ENCODE measurements at places on chromosomes 2 and 18.

- DNase-seq: no peak
Observed at GRCh38 chr2:158113741-158114295, 12.1 kb downstream of the UPP2 start.

- no peak for DNase-seq
Observed at GRCh38 chr2:100403722-100404121, 13.7 kb downstream of the CHST10 start.

DNA sequence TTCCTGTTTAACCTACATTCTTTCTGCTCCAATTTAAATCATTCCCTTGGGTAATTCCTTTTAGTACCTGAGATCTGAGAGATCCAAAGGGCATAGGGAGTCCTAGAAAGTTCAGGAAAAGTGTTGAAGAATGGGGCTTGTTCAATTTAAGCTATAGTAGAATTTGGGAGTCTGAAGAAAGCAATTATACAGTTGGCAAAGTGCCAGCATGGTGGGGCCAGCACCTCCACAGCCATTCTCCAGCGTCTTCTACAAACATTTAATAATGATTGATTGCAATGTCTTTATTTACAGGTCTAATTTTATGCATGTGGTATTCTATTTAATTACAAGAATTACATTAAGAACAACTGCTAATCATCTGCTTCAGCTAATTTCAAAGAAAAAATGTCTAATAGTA lies 957.7 kb upstream of the GYPC start:
- DNase-seq: no peak

- DNase-seq: no peak
Observed at GRCh38 chr18:8661754-8662559, 43.4 kb upstream of the MTCL1 start.

- no peak for DNase-seq
Observed at GRCh38 chr2:191857259-191857805, 10.4 kb upstream of the CAVIN2 start.

DNA sequence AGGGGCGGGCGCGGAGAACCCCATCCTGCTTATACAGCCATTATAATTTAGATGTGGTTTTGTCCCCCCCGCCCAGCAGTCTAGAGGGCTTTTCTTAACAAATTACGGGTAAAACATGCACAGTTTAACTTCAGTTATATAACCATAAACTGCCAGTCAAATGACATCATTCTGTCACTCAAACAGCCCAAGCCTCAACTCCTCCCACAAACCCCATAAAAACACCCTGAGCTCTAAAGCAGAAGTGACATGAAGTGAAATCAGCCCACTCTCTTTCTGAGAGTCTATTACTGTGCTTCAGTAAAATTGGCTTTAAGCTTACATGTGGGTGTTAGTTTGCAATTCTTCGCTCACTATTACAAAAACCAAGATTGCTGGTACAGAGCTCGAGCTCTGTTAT lies 705.1 kb upstream of the GCFC2 start:
- DNase-seq: no peak

GRCh38 chr2:96804986-96805385 lies 11.1 kb upstream of the CNNM3 start:
- no peak for DNase-seq

- DNase-seq: no peak
Observed at GRCh38 chr2:159996792-159997546, 65.4 kb downstream of the PLA2R1 start.

GRCh38 chr2:27552941-27553340 lies 29.9 kb upstream of the ZNF512 start:
- DNase-seq: no peak
